Effector CD4-positive, alpha-beta T cell (primary cell): ENCODE measurements at places on chromosomes 4 and X.

DNA sequence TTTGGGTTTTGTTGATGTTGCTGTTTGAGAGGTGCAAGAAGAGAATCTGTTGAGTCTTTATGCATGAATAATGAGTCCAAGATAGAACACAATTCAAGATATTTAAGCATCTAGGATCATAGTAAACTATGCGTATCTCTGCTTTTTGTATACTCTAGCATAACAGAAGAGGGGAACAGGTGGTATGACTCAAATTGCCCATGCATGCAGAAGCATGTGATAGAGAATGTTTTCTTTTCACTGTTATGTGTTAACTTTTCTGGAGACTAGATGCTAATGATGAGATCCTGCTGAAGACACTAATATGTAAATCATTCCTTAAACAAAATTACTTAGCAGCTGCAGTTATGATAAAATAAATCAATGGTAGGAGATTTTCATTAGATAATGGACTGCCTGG, 165.3 kb upstream of the FTHL17 start:
- no peak for DNase-seq

GRCh38 chr4:15913631-15913970, 24.9 kb downstream of the FGFBP1 start:
- no peak for DNase-seq

- DNase-seq, result no peak
Measured at GRCh38 chr4:159899596-159899995, 796.7 kb downstream of the RAPGEF2 start.

DNA sequence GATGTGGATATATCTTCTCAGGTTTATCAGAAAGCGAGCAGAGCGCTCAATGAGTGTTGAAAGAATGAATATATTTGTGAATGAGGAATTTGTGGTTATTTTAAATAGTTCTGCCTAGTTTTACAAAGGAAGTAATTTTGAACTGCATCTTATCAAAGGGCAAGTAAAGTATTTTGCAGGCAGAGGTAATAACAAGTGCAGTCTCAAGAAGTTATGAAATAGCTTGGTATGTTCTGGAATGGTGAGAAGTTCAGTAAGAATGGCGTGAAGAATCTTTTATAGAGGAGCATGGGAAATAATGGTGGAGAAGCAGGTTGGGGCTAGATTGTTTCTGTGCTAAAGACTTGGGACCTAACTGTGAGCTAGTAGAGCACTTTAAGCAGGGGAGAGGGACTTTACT, 10.9 kb downstream of the TMA16 start:
- DNase-seq, result no peak

GRCh38 chrX:15973946-15974345, 119.3 kb upstream of the AP1S2 start:
- no peak for DNase-seq

- DNase-seq, result no peak
Measured at GRCh38 chr4:128583753-128584712, 225.5 kb upstream of the JADE1 start.

DNA sequence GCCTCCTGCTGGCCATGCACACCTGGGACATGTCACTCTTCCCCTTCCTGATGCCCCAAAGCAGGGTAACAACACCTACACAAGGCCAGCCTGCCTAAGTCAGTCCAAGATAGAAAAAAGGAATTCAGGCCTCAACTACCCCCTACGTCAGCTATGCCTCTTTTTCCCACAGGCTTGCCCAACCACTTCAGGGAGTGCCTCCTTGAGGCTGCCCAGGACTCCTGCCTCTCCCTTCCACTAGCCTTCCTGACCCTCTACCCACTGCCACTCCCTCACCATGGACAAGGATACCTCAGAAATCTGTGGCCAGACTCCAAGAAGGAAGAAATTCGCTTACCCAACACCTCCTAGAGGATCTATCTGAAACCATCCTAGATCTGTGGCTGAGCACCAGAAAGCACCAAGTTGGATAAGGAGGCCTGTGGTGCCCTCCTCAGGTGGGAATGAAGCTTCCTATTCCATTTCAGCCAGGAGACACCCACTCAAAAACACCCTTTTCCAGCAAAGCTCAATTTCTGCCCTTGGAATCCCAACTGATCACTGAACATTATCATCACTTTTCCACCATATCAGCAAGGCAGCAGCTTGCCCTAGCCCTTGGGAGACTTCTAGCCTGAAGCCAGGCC, 1.8 kb downstream of the KDM5C start:
- DNase-seq, result no peak

- DNase-seq, result no peak
Measured at GRCh38 chr4:3192188-3192587, 56.8 kb upstream of the MSANTD1 start.

- DNase-seq, result peak; percentile 17
Measured at GRCh38 chrX:119008110-119008744, 33.8 kb downstream of the LONRF3 start.

DNA sequence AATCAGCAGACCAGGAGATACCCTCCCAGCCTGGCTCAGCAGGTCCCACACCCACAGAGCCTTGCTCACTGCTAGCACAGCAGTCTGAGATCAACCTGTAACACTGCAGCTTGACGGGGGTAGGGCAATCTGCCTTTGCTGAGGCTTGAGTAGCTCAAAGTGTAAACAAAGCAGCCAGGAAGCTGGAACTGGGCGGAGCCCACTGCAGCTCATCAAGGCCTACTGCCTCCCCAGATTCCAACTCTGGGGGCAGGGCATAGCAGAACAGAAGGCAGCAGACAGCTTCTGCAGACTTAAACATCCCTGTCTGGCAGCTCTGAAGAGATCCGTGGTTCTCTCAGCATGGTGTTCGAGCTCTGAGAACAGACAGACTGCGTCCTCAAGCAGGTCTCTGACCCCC, 15.1 kb upstream of the GABRA2 start:
- DNase-seq, result no peak

DNA sequence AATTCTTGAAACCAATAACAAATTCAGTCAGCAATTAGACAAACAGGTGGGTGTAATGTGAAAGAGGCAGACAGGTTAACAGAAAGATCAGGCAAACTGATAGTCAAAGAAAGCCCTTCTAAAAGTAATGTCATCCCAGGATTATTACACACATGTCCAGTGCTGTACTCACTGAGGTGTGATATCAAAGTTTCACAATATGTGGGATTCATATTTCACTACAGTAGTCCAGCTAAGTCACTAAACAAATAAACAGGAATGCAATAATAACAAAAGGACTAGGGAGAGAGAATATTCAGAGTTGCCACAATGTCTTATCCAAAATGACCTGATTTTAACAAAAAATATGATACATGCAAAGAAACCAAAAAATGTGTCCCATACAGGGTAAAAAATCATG, 787.5 kb downstream of the FSTL5 start:
- DNase-seq, result no peak

DNA sequence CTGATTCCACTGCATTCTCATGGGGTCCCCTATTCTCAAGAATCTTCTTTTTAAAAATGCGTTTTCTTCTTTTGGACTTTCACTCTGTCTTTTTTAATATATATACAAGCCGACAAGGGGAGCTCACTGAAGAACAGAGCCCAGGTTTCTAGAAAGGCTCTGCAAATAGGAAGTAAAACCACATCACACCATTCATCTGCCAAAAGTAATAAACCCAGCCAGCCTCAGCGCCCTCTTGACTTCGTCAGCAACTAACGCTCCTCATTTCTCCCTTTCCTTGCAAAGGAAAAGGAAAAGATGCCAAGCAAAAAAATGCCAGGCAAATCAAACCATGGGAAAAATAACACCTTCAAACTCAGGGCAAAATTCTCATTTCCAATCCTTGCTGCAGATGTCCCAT, 136.4 kb downstream of the HHIP start:
- no peak for DNase-seq

DNA sequence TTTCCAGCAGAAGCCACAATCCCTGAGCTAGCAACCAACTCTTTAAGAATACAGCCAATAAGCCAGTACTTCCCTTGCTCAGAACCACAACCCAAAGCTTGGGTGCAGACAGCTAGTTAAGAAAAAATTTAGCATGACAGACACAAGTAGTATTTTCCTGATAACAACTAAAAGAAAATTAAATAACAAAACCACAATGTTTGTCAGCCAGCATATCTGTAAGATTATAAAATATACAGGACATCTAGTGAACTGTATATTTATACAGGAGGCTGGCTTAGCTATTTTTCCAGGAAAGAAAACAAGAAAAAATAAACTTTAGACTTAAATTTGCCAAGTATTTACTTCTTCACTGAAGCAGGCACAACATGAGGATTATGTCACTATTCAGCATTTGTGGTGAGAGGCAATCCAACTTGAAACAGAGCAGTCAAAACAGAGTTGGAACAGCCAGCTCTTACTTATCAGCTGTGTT, 6.6 kb downstream of the PF4V1 start:
- no peak for DNase-seq

GRCh38 chr4:28247805-28248204, 1387.2 kb downstream of the STIM2 start:
- no peak for DNase-seq

- DNase-seq, result no peak
Measured at GRCh38 chrX:109863811-109864210, 130.8 kb upstream of the ACSL4 start.
